Omental fat pad (tissue), 4 donors: ENCODE measurements at places on chromosomes 7 and 10.
A peak's percentile ranks its signal among the peaks of the same experiment; 100 is the strongest.

- no peak for DNase-seq
Observed at GRCh38 chr10:119782981-119783664, 57.3 kb downstream of the INPP5F start.

DNA sequence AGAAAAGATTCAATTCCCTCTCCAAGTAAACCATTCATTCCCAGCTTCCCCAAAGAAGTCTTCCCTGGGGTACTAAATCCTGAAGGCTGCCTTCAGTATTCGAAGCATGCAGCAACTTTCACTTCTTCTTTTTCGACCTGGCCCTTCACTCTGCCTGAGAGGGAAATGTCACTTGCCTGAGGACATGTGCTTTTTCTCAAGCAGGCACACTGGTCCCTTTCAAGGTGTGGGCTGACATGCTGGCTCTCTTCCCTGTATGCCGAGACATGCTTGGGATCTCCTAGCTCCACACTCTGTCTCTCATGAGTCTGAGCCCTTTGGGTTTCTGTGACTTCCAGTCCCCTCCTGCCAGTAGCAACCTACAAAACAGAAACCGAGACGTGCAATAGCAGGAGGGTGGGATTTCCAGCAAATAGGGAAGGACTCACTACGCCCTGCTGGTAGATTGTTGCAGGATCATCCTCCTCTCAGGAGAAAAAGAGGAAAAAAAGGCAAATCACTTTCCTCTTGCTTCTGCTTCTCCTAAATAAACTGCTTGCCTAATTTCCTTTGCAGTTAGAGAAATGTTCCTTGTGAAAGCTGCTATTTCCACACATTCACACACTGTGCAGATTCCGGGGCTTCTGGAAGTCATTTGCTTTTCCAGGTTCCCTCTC lies 33.5 kb downstream of the FIGNL1 start:
- DNase-seq = no peak

DNA sequence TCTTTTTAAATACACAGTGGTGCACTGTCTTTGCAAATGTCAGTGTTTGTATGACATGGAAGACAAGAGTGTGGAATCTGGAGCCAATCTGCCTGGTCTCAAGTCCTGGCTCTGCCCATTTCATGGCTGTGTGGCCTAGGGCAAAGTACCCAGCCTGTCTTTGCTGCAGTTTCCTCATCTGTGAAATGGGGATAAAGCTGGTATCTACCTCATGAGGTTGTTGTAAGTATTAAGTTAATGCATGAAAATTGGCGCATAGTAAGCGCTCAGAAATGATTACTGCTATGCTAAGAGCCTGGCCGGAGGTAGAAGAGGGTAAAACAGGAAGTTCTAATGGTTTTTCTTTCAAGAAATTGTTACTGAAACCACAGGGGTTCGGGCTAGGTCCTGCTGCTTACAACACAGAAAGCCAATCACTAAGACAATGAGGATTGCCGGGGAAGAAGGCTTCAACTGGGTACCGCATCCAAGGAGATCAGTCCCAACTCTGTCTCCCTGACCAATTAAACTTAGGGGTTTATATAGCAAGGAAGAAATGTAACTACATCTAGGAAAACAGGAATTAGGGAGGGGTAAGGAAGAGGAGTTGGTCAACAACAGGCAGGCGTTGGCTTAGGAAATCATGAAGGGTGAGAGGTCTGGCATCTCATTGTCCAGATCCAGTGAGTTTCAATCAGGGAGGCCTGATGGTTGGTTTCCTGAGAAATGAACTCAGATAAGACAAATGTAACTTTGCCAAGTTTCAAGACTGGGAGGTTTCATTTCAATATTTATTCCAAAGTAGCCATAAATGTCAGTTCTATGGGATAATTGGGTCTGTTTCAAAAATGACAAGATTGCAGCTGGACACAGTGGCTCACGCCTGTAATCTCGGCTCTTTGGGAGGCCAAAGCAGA lies 57.0 kb downstream of the CHST3 start:
- DNase-seq = no peak

DNA sequence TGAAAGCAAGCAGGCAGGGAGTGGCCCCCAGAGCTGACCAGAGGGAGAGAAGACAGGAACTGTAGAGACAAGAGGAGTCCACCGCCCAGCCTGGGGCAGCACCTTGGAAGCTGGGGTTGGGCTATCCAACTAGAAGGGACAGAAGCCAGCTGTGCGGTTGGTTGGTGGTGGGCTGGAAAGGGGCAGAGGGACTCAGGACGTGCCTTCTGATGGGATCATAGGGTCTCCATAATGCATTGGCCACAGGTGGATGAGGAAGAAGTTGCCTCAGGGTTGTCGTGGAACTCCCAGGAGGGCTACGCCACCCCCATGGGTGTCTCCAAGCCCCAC lies 114.0 kb upstream of the RET start:
- DNase-seq = peak; percentile 14

DNA sequence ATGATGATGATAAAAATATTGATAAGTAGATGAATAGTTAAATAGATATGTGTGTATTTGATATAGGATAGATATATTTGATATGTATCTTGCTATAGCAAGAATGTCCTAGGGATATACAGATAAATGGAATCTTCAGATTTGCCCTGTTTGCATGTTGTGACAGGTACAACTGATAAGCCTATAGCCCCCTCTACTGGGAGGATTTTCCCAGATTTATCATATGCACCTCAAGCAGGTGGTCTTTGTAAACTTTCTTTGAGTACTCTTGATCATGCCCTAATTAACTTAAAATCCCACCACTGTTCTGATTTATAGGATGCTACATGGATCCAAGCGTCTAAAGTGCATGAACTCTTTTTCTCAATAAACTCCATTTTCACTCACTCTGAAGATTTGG lies 1050.7 kb downstream of the SORCS3 start:
- no peak for DNase-seq

DNA sequence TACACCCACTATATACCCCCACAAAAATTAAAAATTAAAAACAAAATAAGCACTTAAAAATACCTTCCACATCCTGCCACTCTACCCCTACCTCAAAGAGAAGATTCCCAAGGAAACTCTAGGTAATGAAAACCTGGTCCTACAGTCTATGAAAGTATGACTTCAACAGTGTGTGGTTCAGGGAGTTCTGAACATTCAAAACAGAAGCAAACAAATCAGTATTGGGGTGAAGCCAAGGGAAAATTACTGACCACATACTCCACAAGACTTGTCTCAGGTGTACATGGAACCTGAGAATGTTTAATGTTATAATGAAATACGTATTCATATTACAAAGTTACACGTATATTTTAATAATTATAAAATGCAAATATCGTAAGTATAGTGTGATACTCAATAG lies 20.3 kb upstream of the LIPM start:
- DNase-seq = no peak

DNA sequence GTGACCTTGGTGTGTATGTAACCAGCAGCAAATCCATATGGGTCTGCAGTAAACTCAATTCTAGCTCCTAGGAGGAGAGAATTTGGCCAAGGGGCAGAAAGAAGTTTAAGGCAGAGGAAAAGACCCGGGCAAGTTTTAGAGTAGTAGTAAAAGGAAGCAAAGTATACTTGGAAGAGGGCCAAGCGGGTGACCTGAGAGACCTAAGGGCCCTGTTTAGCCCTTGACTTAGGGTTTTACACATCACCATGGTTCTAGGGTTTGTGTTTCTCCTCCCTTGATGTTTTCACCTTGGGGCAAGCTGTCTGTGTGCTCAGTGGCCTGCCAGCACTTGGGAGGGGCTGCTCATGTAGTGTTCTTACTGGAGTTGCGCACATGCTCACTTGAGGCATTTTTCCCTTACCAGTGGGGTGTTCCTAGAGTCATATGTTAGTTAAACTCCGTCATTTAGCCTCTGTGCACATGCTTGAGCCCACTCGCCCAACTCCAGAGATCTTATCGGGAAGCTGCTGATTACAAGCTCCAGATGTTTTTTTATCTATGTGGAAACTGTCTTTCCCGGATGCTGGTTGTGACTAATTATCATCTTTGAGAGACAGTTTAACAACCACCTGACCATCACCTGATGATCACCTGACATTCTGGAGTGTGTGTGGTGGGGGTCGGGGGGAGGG lies 137.6 kb upstream of the PRSS1 start:
- no peak for DNase-seq

DNA sequence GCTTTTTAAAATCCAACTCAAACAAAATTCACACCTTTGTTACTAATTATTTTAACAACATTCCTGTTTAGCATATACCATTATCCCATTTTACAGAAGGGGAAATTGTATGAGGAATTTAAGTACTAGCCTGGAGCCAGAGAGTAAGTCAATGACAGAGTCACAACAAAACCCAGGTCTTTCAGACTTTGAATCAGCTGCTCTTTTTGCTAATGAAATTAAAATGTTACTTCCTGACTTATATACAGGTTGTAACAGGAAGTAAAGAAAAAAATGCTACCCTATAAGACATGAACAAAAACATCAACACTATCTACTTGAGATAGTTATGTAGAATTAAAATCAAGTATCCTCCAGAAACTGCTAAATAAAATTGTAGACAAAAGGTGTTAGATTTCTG lies 82.6 kb upstream of the ASAH2 start:
- no peak for DNase-seq

- DNase-seq = no peak
Observed at GRCh38 chr10:21954132-21954531, 49.4 kb downstream of the DNAJC1 start.

DNA sequence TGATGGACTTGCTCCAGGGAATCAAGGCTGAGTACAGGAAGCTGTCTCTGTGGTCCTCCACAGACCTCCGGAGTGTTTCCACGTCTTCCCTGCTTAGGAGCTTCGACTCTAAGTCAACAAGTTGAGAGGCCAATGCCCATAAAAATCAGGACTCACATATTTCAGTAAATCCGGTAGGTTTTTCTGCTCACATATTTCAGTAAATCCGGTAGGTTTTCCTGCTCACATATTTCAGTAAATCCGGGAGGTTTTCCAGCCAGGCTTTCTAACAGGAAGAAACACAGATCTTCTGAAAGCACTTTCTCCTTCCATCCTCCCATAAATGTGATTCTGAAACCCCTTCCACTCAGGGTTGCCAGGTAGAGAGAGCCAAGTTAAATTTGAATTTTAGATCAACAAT lies 340.1 kb upstream of the SHH start:
- DNase-seq = no peak

GRCh38 chr7:104126411-104126841 lies 81.4 kb downstream of the ORC5 start:
- no peak for DNase-seq

DNA sequence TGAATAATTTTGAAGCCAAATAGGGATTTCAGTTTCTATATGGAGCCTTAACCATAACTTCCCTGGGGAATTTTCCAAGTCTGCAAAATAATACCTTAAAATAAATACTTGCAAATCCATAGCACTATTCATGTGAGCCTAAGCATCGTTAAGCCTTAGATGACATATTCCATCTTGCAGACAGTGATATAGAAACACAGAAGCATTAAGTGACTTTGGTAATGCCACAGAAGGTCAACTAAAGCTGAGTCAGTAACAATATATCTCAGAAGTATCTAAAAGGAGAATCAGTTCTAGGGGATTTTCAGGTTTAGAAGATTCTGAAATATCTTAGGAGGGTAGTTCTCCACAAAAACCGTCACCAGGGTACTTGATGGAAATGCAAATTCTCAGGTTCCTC lies 163.4 kb upstream of the COL1A2 start:
- DNase-seq = no peak

DNA sequence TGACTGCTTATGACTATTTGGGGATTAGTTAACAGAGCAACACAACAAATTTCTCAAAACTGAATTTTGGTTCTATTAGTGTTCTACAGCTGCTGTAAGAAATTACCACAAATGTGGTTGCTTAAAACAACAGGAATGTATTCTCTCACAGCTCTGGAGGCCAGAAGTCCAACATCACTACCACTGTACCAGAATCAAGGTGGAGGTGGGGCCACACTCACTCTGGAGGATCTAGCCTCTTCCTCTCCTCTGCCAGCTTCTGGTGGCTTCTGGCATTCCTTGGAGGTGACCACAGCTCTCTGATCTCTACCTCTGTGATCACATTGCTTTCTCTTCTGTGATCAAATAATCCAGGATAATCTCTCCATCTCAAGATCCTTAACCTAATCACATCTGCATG lies 194.7 kb upstream of the BMPER start:
- DNase-seq = no peak

- DNase-seq = no peak
Observed at GRCh38 chr10:109411917-109412316, 511.4 kb downstream of the XPNPEP1 start.

DNA sequence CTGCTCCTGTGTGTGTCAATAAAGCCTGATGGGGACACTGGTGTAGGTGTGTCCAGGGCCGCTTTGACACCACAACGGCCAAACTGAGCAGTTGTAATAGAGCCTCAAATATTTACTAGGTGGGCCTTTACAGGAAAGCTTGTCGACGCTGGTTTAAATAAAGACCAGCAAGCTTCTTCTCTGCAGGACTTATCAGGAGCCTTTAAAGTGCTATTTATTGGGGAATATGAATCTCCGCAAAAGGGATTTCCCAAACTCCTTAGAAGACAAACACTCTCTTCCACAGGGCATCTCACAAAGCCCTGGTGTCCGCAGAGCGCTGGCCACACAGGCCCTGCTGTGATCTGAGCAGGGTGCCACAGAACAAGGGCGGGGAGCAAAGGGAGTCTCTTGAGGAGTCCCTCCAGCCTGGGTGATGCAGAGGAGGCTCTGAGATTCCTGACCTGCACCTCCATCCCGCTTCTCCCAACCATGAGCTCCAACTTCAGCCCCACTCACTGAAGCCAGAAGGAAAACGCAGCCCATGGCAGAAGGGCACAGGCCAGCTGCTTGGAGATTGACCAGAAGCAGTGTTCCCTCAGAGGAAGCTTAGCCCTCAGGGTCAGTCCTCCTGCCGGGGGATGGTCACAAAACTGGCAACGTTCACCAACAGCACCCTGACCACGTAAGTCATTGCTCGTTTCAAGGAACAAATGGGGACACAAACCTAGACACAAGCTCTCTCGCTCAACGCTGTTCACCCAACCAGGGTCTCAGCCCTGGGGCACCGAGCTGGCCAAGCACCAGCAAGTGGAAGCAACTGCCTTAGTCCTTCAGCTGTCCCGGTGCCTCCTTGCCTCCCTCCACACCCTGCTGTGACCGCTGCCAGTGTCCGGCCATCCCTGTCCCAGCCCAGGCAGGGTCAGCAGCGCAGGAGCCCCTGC lies 129.5 kb downstream of the OAT start:
- no peak for DNase-seq

DNA sequence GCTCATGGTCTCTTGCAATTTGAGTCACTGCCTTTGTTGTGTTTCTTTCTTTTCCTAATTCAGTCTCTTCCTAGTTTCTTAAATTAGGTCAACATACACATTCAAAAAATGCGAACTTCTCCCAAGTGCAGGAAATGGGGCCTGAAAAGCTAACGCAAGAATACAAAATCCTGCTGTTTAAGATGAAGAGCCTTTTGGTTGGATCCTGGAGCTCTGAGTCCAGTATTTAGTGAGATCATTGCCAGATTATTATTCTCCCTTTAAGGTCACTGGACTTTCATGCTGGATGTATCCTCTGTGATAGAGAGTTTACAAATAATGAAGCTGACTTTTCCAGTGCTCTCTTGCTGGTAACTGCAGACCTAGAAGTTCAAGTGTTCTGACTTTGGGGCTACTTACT lies 401.9 kb upstream of the MKI67 start:
- no peak for DNase-seq

DNA sequence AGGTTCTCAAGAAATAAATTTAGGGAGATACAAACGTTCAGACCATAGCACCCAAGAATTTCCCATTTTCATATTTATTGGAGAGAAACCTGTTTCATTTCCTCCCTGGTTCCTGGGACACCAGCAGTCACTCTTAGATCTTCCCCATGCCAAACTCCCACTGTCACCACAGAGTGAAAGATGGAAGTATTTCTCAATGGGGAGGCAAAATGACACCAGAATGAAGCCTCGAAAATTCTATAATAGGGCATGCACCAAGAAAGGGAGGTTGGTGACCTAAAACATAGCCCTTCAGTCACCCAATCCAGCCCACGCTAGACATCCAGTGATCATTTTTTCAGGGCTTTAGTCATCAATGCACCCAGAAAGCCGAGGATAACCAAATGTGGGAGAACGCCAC lies 148.1 kb upstream of the PLXDC2 start:
- no peak for DNase-seq
